ENCODE measurements at places on chromosomes 13 and 19.

GRCh38 chr13:95650696-95651095, 6.2 kb upstream of the DZIP1 start:
- no peak for DNase-seq

DNA sequence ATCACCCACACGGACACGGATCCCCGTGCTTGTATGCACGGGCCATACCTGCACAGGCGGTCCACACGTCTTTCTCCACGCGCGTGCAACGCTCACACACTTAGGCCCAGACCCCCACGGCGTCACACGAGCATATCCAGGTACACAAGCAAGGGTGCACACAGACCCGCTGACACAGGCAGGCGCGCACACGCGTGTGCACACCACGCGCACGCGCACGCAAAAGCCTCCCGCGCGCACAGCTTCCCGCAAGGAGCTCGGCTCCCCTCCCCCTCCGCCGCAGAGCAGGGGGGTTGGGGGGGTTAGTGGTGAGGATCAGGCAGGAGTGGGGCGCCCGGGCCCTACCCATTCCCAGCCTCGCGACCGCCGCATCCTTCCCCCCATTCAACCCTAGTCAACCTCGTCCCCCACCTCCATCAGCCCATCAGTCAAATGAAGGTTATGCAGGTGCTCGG, 407 bp downstream of the RAB3A start:
- peak; percentile 43 for DNase-seq

DNA sequence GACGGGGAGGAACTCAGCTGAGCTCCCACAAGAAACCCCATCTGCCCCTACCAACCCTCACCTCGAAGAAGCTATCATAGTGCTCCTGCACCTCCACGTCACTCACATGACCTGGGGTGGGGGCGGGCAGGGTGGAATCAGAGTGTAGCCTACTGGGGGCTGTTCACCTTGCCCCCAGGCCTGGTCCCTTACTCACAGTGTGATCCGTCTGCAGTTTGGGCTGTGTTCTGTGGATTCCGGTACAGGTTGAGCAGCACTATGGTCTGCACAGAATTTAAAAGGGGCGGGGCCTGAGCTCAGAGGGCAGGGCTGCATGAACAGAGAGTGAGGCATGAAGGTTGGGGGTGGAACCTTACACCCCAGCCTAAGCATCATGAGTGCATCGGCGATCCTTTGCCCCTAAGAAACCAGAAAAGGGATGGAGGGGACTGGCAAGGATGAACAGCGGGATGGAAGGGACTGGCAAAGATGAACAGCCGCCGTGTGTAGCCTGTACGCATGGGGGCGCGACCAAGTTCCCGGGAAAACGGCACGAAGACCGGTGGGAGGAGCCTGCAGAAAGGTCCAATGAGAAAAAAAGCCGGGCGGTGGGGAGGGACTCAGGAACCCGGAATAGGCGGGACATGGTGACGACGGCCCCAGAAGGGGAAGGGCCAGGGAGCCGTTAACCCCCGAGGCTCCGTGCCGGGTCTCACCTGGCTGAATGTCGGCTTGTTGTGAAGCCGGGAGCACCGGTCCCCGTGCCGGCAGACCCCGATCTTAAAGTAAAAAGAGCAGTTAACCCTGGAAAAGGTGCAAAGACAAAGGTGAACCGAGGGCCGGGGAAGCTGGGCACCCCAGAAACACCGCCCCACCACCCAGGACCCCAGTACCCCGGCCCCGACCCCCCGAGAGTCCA, 539 bp downstream of the U2AF1L4 start:
- DNase-seq = peak; percentile 90

DNA sequence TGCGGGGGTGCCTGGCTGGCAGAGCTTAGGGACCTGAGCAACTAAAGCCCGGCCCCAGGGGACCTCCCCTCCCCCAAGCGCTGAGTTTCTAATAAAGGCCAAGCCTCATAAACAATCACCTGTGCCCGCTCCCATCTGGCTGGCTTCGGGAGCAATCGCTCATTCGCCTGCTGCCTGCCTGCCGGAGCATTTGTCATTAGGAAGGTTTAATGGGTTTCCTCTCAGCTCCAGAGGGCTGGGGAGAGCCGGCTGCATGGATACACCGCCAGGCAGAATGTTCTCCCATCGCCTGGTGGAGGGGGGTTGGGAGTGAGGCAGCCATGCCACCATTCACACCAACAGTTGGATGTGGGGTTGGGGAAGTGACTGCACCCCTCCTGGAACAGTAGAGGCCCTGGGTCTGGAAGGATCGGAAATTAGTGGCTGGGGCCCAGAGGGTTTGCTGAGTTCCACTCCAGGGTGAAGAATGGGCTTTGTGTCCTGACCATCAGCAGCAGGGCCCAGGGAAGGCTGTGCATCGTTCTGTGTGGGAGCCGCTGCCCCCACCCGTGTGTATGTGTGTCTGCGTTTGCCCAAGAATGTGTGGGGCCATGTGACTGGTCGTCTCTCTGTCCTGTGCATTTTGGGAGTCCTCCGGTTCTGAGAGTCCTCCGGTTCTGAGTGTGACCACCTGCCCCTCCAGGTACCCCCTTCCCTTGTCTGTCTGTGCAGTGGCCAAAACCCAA, 15.3 kb downstream of the PIN1 start:
- no peak for DNase-seq
